ENCODE measurements at places on chromosomes 2 and 18.

DNA sequence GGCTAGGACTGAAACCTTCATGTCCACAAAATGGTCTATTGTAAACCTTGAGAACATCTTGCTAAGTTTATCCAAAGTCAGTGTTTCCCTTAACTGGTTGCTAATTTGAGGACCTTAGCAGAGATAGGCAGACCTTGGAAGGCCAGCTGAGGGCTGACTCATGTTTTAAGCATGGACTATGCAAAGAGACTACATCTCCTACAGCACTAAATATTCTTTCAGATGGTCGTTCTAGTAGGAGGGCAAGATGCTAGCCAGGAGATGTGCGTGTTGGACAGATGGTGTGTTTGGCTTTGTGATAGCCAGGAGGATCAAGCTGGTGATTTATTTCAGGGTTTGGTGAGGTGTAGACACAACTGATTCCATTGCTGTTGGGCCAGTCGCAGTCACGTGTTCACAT is 75.8 kb downstream of the NRP2 start:
- DNase-seq, result no peak

GRCh38 chr2:224055101-224055500 is 16.0 kb upstream of the SERPINE2 start:
- DNase-seq, result no peak

DNA sequence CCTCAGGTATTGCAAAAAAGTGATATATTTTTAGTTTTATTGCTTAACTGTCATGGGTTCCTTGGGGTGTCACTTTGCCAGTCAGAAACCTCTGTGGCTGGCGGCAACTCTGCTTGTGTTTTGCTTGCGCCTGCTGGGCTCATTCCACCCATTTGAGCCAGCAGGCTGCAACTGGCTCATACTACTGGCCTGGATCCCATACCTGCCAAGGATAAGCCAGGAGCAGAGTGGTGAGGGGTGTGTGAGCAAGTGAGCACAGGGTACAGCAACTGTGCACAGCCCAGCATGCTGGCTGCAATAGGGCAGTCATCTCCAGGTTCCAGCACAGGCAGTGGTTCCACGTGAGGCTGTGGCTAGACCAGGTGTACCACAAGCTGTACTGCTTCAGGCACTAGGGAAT is 687.5 kb downstream of the NYAP2 start:
- no peak for DNase-seq

DNA sequence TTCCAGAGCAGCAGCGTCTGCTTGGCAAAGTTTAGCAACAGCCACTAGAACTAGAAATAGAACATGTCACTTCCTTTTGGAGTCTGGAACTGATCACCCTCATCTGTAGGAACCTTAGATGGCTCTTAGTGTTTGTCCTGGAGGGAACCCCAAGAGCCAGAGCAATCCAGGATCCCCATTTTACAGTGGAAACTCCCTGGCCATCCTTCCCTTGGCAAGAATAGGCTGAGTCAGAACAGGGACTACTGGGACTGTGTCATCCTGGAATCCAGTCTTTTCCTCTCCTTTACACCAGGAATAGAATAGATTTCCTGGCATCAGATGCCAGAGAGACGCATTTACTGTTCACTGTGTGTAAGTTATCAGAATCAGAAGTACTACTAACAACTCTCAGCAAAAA is 33.2 kb upstream of the GRHL1 start:
- no peak for DNase-seq
